ENCODE measurements at places on chromosomes 5 and 9.

GRCh38 chr9:79759460-79759859, 187.7 kb downstream of the TLE4 start:
- no peak for DNase-seq

DNA sequence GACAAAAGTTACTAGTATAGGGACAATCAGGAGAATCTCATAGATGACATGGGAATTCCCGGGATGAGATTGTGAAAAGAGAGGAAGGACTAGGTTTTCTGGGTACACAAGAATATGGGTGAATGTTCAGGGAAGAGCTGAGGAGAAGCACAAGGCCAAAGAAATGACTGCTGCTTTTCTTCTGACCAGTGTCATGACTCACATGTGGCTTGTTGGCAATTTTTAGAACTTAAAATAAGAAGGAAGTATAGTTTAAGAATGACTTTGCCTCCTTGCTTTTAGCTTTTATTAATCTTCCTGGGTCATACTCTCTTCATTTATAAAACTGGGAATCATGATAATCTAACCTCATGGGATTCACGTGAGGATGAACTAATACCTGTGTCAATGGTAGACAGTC, 652.4 kb upstream of the MEF2C start:
- DNase-seq, result no peak

GRCh38 chr9:77099388-77099787, 77.9 kb upstream of the VPS13A start:
- no peak for DNase-seq

GRCh38 chr9:130996676-130997394, 12.1 kb upstream of the LAMC3 start:
- DNase-seq, result no peak

- no peak for DNase-seq
These were observed 43.4 kb downstream of the ALDH1A1 start for GRCh38 chr9:72909428-72909827.

GRCh38 chr5:84119252-84119651, 265.4 kb downstream of the EDIL3 start:
- no peak for DNase-seq

DNA sequence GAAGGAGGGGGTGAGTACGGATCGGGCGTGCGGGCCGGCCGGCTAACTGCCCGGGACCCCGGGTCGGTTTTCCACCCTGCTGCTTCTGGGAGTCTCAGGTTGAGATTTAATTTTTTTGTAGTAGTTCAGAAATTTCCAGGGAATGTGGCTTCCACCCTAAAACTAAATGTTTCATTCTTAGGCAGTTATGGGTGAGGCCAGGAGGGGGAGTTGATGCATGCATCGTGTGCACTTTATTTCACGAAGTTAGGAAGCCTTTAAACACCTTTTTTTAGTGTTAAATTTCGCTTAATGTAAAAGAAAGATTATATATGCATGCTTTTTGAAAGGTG, 905 bp downstream of the CDK9 start:
- DNase-seq, result no peak

- DNase-seq, result no peak
These were observed 102.5 kb upstream of the TNC start for GRCh38 chr9:115220319-115221005.

GRCh38 chr9:105144076-105144475, 100.4 kb upstream of the SLC44A1 start:
- DNase-seq, result no peak

DNA sequence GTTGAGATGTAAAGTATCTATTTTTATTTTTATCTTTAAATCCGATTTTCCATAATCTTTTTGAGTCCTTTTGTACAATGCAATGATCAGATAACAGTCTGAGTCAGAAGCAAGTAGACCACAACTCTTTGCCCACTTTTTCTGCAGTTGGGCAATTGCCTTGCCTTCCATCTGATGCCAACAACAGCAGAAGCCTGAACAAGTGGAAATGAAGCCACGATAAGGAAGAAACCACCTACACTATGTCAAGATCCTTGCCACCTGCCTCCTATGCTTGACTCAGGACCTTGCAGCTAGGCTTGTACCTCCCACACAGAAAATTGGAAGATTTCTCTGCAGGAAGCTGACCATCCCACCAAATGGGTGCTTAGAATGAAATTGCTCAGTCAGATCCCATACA, 78.6 kb downstream of the ANXA1 start:
- DNase-seq, result no peak

DNA sequence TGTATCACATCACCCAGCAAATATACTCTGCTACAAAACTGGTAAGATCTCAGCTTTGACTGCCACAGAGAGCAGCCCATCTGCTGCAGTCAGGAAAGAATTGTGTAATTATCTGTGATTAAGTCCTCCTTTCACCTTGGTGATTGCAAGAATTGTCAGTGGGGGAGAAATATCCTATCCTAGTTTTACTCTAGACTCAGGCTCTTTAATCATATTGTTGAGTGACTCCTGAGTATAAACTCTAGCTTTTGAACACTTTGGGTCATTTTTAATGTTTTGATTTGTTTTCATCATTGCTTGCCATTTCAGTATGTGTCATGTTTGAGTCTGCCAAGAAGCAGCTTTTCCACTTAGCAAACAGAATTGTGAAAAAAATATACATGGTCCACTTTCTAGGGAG, 32.1 kb downstream of the VCAN start:
- no peak for DNase-seq
